ENCODE measurements at places on chromosomes 11 and 22.

- no peak for DNase-seq
Observed at GRCh38 chr11:23778971-23779370, 717.9 kb upstream of the LUZP2 start.

GRCh38 chr11:11909727-11910126 lies 68.0 kb downstream of the USP47 start:
- DNase-seq, result no peak

- DNase-seq, result no peak
Observed at GRCh38 chr11:93933230-93933629, 82.8 kb upstream of the VSTM5 start.

DNA sequence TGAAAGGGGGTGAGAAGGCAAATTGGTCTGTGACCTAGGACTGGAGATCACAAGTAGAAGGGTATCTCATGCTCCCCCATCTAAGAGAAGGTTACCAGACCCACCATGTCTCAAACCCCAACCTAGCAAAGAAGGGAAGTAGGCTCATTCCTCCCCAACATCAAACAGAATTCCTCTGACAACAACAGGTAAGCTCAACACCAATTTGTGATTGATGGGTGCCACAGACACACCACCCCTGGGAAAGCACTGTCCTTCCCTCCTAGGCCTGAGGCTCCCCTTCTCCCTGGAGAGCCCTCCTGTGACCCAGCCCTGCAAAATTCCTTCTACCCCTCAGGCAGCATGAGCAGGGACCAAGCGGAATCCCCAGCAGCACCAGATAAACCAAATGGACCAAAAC lies 154.3 kb downstream of the BUD13 start:
- DNase-seq, result no peak

- no peak for DNase-seq
Observed at GRCh38 chr11:44380009-44380313, 70.0 kb upstream of the ALX4 start.

DNA sequence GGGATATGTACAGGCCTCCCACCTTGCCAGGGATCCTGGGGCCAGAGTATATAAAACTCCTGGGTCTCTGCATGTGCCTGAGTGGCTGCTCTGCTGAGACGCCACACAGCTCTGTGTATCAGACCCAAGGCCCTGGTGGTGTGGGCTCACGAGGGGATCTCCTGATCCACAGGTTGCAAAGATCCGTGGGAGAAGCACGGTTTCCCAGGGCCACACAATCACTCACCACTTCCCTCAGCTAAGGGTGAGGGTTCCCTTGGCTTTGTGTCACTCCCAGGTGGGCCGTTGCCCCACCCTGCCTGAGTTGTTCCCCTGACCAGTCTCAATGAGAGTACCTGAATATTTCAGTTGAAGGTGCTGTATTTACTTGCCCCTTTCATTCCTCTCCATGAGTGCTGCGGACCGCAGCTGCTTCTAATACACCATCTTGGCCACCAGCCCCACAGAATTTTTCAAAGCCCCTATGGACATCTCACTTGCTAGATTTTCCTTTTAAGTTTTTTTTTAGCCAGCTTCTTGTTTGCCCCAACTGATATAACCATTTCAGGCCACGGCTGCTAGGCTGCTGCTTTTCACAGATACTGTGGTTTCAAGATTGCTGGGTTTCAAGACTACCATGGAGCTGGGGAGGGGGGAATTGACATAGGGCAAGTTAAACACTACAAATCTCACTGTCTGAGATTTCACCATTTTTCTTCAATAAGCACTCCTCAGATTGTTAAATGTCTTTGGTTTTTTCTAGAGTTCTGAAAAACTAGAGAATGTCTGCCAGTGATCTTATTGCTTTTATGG lies 13.7 kb upstream of the DEPDC7 start:
- no peak for DNase-seq

DNA sequence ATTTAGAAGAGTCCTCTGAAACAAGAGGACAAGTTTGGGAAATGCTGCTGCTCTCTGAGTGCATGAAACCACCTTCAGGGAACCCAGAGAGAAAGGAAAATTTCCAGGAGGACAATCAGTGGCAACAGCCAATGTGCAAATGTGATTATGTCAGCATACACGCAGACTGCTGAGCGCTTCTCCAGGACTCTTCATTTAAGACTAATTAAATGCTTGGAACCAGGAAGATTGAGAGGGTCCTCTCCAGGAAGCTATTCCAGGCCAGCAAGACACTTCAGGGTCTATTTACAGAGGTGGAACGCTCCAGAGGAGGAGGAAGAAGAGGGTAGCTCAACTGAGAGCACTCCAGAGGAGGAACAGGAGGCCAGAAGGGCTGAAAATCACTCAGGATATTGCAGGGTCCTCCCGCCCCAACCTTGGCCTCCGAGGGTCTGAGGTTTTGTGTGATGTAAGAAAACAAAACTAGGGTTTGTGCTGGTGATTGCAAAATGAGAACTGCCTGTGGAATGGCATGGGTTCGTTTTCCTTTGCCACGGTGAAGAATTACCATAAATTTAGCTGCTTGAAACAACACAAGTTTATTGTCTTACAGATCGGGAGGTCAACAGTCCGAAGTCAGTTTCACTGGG lies 14.1 kb upstream of the HTR3A start:
- DNase-seq, result no peak

DNA sequence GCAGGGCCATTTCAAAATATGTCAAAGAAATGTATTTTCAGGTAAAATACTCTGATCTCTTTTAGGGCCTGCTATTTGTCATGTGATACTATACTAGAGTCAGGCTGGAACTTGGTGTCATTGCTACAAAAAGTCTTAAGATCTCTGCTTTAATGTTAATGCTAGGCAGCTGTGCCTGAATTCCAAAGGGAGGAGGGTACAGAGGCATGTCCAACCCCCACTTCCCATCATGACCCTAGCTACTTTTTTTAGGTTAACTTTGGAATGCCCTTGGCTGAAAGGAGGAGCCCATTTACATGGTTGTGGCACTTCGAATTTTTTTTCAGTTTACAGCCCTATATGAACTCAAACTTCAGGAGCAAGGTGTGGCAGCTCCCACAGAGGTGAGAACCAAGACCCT lies 58.1 kb downstream of the OSBP2 start:
- DNase-seq, result no peak

DNA sequence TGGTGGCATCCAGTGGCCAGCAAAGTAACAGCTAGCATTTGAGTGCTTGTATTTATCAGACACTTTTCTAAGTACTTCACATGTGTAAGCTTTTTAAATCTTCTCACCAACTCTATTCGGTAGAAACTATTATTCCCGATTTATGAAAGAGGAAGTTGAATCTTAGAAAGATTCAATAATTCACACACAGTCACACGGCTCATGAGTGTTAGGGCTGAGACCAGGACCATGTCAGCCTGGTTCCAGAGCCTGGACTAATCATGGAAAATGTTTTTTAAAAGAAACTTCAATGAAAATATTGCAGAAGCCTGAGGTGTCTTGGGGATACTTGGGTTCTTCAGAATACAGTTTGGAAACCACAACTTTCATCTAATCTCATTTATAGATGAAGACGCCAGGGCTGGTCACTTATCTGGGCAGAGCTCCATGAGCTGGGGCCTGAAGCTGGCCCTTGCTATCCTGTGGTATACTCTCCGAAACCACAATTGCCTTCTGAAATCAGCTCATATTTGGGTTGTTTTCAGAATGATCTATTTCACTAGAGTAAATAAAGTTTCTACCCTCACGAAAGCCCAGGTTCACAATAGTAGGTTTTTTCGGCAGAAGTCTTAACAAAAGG lies 4.3 kb upstream of the CRTAM start:
- DNase-seq, result no peak

DNA sequence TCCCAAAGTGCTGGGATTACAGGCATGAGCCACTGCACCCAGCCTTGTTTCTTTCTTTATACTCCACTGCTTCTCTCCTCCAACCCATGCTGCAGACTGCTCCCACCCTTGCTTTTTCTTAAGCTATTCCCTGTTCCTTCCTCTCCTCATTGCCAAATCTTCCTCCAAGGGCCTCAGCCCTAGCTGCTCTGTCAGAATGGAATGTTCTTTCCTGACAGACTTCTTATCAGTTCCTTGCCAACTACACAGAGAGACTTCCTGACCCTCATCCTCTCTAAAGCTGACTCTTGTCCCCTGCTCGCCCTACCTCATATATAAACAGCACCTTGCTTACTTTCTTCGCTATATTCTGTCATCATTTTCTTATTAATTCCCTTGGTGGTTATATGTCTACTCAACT lies 16.9 kb upstream of the PIK3C2A start:
- no peak for DNase-seq

GRCh38 chr11:44654057-44654456 lies 72.7 kb upstream of the TSPAN18 start:
- DNase-seq, result no peak

GRCh38 chr11:59614277-59615119 lies 1.1 kb downstream of the OSBP start:
- no peak for DNase-seq

Measured in GM20000 (cell line).